Stimulated activated CD8-positive, alpha-beta memory T cell treated with anti-CD3 and anti-CD28 coated beads, Interleukin-4, amount 100 ng/mL, for 4 hours (primary cell): ENCODE measurements at places on chromosomes 11 and 22.

- DNase-seq: no peak
These were observed 33.0 kb downstream of the ATXN10 start for GRCh38 chr22:45704648-45705047.

- DNase-seq: peak; percentile 4
These were observed 109.4 kb upstream of the OR4B1 start for GRCh38 chr11:48107188-48107704.

DNA sequence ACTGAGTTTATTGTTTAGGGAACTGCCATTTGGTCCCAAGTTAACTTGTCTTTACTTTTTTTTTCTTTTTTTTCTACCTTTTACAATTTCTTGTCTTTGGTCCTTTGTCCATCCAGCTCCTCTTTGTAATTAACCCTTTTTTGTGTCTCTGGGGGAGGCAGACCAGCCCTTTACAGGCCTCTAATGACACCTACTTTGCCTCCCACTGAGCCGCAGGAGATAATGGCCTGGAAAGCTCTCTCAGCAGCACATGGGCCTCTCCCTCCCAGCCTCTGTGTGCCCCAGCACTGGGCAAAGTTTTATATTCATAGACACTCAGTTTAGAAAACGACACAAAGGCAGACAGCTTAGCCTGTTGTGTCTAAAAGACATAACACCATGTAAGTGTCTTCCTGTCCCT is 480.4 kb downstream of the SOX6 start:
- no peak for DNase-seq

- DNase-seq: no peak
These were observed 567.3 kb downstream of the MIAT start for GRCh38 chr22:27224485-27225374.

DNA sequence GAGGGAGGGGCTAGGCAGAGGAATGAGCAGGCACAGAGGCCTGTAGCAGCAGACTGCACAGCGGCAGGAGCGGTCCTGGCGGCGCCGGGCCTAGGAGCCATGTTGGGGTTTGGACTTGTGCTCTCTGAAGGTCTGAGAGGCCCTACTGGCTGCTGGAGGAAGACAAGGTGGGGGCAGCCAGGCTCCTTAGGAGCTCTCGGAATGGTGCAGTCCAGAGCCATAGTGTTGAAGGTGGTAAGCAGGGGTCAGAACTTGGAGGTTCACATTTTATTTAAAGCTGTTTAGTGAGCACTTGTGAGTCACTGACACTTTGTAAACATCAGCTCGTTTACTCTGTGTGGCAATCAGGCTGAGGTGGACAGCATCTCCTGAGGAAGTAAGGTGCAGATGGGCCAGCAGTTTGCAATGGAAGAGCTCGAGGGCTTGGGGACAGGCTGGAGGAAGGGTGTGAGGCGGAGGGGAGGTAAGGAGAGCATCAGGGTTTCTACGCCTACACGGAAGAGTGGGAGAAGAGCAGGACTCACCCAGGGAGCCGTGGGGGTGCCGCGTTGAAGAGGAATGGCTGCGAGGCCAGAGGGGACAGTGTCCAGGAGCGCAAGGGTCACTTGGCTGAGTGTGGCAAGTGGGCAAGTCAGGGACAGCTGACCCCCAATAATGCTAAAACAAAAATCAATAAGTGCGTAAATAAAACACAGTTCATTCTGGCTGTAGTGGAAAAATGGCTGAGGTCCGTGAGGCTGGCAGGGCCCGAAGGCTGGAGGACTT is 10.0 kb upstream of the TMEM191C start:
- no peak for DNase-seq

GRCh38 chr11:96318850-96319249 is 24.1 kb downstream of the MAML2 start:
- no peak for DNase-seq

GRCh38 chr11:9604134-9604533 is 30.7 kb downstream of the WEE1 start:
- no peak for DNase-seq

- no peak for DNase-seq
These were observed 47.6 kb downstream of the SCGB1A1 start for GRCh38 chr11:62466444-62466843.

GRCh38 chr22:42979606-42980005 is 35.3 kb downstream of the PACSIN2 start:
- DNase-seq: no peak

DNA sequence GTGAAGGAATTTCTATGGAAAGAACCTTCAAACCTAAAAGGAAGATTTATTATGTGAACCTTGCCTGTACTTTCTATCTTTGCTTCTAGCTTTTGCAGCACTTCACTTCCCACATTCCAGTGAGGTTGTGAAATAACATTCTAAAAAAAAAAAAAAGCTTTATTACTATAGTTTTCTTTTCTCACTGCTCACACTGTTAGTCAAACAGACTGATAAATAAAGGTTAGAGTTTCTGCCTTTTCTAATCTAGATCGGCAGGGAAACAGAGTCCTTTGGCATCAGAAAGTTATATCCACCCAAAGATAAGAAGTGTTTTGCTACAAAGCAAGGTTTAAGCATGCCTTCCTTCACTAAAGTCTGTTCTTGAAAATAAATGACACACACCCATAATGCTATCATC is 2.8 kb downstream of the AAMDC start:
- DNase-seq: no peak

DNA sequence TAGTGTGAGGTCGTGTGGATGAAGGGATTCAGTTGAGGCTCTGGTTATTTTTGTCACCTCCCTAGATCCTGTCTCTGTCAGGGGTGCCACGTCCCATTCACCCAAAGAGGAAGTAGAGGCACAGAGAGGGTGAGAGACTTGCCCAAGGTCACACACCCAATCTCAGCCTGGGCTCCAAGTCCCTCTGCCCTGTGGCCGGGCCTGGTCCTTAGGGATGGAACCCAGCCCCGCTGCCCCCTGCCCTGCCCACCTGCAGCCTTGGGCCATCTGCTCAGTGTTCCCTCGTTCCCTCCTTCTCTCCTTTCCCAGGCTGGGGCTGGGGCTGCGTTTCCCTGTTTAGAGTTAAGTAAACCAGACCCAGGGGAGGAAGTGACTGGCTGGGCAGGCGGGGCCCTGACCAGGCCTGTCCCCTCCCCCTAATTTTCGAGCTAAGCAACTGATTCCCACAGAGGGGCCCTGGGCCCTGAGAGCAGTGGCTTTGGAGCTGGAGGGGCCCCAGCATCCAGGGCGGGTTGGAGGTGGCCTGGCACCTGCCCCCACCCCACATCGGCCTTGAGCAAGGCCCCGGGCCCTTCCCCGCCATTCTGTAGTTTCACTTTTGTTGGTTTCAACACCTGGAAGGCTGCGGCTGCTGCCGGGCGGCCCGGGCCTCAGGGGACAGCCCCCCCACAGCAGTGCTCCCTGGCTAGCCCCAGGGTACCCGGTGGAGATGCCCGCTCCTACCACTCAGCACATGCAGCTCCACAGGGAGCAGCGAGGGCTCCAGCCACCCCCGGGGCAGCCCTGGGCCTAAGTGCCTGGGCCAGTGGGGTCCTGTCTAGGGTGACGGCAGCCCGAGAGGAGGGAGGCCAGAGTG is 1.5 kb downstream of the TCIRG1 start:
- no peak for DNase-seq

DNA sequence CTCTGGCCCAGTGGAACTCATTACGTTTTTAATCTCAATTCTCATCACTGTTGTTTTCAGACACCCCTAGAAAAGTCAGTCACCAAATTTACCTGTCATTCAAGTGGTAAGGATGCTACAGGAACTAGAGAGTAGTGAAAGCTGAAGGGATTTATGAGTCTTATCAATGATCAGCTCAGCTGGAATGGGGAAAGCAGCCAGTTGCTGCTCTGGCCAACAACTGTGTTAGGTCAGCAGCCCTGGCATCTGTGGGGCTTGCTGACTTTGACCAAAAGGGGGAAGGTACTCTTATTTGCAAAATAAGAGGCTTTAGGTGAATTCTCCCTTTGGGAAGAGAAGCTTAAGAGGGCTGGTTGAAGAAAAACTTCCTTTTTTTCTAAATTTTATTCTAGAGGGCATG is 76.2 kb upstream of the HORMAD2 start:
- no peak for DNase-seq

DNA sequence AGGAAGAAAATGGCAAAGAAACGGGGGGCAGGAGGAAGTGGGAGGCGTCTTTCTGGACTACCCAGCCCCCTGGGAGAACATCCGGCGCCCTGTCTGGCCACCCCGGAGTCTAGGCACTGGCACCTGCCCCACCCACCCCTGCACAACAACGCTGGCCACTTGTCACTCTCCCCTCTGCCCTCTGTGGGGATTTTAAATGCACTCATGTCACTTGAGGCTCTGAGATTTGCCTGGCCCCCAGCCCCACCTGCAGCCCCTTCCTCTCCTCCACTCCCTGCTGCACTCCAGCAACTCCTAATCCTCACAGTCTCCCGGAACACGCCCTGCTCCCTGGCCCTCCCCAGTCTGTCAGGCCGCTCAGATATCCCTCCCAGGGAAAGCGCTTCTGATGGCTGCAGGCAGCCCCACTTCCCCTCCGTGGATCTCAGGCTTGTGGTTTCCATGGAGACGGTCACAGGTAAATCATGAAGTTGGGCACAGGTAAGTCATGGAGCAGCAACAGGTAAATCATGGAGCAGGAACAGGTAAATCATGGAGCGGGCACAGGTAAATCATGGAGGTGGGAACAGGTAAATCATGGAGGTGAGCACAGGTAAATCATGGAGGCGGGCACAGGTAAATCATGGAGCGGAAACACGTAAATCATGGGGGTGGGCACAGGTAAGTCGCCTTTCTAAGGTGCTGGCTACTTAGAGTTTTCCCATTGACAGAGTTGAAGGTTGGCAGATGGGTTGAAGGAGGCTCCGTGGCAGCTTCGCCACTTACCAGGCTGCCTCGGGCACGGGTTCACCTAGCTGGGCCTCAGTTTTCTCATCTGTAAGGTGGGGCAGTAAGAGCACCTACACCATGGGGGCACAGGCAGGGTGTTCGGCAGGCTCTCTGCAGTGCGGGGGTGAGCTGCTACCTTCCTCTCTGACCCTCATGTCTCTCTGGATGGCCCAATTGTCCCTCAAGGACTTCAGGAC is 79.0 kb upstream of the SHISAL1 start:
- no peak for DNase-seq

DNA sequence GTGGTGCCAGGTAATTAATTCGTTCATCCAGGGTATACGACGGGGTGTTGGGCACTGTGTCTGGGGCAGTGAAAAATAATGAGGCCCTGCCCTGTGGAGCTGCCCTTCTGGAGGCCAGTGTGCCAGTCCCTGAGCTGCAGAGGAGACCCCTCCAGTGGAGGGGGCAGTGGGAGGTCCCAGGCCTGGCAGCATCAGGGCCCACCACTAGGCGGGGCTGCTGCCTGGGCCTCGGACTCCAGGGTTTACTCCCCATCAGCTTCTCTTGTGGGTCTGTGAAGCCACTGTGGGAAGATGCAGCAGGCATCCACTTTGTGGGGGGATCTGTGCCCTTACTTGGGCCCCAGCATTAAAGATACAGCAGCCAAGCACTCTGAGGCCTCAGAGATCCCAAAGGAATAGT is 17.4 kb upstream of the TMPRSS6 start:
- DNase-seq: no peak

- DNase-seq: no peak
These were observed 61.9 kb upstream of the CSNK2A3 start for GRCh38 chr11:11414996-11415395.

- DNase-seq: no peak
These were observed 13.9 kb upstream of the RASSF10 start for GRCh38 chr11:12995188-12995587.

- DNase-seq: no peak
These were observed 486 bp downstream of the CLMP start for GRCh38 chr11:123194337-123195187.

DNA sequence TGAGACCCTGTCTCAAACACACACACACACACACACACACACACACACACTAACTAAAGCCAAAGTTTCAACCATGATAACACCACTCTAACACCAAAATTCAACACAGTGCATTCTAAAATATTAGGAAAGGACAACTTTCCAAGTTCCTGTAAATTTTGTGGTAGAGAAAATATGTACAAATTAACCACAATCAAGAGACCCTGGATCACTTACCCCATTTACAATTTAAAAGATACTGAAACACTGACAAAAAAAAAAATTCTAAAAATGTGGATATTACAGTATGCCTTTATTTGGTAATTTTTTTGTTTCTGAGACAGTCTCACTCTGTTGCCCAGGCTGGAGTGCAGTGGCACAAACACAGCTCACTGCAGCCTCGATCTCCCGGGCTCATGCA is 9.7 kb downstream of the MRTFA start:
- DNase-seq: no peak

- no peak for DNase-seq
These were observed 8.6 kb downstream of the SLC25A1 start for GRCh38 chr22:19169947-19170318.

- DNase-seq: no peak
These were observed 8.5 kb downstream of the RAB30 start for GRCh38 chr11:83063073-83063754.

DNA sequence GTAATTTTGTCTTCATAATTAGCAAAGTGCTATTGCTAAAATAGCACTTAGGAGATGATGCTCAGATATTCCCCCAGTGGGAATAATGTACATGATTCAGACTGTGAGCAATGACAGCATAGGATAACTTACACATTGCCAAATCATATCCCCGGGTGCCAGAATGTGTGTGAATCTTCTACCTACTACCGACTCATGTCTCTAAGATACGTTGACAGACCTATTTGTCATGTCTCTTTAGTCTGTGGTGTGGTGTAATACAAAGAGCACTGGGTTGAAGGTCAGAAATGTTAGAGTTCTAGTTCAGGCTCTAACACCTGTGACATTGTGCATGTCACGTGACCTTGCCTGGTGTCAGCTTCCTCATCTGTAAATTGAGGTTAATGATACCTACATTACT is 31.0 kb upstream of the PICALM start:
- no peak for DNase-seq

DNA sequence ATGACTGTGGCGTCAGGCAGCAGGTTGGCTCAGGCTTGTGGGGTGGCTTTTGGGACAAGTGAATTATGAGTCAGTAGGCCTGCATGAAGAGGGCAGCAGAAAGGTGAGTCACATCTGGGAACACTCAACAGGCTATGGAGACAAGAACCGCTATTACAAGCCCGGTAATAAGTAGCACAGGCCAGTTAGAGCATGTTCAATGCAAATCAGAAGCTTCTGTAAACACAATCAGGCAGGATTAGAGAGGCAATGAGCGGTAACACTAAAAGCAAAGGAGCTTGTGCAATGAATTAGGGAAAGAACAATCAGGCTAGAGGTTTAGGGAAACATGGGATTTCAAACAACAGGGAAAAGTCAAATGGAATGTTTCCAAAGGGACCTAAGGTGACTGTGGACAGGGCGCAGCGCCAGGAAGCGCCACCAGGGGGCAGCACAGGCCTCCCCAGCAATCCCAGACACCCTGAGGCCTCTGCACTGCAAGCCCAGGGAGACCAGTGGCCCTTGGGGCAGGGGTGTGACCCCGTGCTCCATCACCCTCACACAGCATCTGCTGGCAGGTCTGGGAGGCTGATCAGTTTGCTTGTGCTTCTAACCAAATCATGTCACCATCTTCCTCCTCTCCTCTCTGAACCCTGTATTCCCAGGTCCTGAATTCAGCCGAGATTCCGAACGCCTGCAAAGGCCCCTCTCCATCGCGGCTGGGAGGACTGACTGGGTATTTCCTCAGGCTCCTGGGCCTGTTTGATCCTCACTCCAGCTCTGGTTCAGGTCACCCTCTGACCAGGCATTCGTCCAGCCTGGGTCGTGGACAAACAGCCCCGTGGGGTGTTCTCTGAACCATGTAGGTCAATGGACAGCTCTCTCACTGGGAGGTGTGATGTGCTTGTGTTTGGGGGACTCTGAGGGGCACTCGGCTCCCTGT is 50.0 kb downstream of the C11orf58 start:
- peak; percentile 20 for DNase-seq
